IMR-90 (cell line): ENCODE measurements at places on chromosomes 3 and 15. TPM values are rescaled to one million over a fixed set of nuclear protein-coding genes. Genes with fewer than 3 reads are reported as not detected.

DNA sequence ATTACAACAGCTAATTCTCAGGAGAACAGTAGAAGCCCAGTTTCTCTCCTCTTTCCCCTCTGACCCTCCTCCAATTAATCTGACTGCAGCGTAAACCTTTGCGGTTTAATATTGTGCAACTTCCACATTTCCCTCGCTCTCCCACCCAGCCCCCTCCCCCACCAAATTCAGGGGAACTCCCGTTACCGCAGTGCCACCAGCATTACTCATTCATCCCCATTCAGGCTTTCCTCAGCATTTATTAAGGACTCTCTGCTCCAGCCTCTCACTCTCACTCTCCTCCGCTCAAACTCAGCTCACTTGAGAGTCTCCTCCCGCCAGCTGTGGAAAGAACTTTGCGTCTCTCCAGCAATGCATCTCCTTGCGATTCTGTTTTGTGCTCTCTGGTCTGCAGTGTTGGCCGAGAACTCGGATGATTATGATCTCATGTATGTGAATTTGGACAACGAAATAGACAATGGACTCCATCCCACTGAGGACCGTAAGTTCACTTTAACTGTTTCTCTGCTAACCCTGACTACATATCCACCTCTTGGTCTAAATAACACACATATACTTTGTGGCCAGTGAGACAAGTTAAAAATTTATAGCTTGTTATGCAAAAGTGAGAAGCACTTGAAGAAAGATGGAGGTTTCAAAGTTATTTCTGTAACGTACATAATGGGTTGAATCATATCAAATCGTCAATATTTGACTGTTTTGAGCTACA is at the start of gene PTX3:
PTX3 (plus strand) TSS at position 268 of the 709 bp plus-strand sequence; CDS start at position 352, 84 bp downstream.
- no peaks in the 10 kb centered on the region for H3K27me3 ChIP-seq
- H3K36me3 ChIP-seq, result no peaks in the 10 kb centered on the region
- DNase-seq, result peak; percentile 94
- H3K27ac ChIP-seq, result peak within 1 kb of the TSS; percentile 68
- peaks cover 5% of the 10 kb centered on the region; the same call in 1 of the 2 replicates for H3K4me1 ChIP-seq
- peak within 1 kb of the TSS; percentile 68 for H3K4me3 ChIP-seq

DNA sequence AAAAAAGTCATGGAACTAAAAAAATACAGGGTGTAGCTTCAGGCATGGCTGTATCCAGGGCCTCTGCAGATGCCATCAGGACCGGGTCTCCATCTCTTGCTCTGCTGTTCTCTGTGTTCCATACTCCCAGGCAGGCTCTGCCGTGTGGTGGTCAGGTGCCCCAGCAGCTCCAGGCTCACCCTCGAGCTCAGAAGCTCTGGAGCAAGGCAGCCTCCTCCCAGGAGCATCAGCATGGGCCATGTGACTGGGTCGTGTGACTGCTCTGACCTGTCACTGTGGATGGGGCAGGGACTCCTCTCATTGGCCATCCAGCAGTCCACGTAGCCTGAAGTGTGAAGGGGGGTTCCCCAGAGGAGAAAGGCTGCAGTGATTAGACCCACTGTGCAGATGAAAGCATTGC is 8.5 kb downstream of the FBLN2 start:
- peaks cover 6% of the 10 kb centered on the region; the same call in 1 of the 2 replicates for H3K27me3 ChIP-seq
- no peak overlapping the region for H3K4me3 ChIP-seq
- no peaks in the 10 kb centered on the region for H3K36me3 ChIP-seq
- H3K4me1 ChIP-seq, result no peaks in the 10 kb centered on the region

The WNT7A gene
- not detected in 2 replicates for total RNA-seq

GRCh38 chr3:42704136-42704841 is 1.7 kb upstream of the HHATL start:
- no peak for DNase-seq
- no peaks in the 10 kb centered on the region for H3K36me3 ChIP-seq
- H3K27me3 ChIP-seq, result peaks cover 47% of the 10 kb centered on the region
- H3K4me1 ChIP-seq, result no peaks in the 10 kb centered on the region
- H3K4me3 ChIP-seq, result no peak overlapping the region
- H3K27ac ChIP-seq, result no peak overlapping the region

DNA sequence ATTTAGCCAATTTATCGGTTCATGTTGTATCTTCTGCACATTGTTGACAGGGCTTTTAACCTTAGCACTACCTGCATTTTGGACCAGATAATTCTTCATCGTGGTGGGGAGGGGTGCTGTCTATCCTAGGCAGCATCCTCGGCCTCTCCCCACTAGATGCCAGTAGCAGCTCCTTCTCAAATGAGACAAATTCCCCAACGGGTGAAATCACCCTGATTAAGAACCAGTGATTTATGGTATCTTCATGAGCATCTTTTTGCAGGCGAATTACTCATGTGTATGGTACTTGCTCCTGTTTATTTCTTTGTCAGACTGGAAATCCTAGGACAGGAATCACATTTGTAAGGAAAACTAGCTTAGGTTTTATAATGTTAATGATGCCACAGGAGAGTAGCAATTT is 68.0 kb downstream of the C3orf70 start:
- no peaks in the 10 kb centered on the region for H3K27me3 ChIP-seq
- H3K27ac ChIP-seq, result no peak overlapping the region
- no peak overlapping the region for H3K4me3 ChIP-seq
- H3K4me1 ChIP-seq, result no peaks in the 10 kb centered on the region; the same call in 1 of the 2 replicates

DNA sequence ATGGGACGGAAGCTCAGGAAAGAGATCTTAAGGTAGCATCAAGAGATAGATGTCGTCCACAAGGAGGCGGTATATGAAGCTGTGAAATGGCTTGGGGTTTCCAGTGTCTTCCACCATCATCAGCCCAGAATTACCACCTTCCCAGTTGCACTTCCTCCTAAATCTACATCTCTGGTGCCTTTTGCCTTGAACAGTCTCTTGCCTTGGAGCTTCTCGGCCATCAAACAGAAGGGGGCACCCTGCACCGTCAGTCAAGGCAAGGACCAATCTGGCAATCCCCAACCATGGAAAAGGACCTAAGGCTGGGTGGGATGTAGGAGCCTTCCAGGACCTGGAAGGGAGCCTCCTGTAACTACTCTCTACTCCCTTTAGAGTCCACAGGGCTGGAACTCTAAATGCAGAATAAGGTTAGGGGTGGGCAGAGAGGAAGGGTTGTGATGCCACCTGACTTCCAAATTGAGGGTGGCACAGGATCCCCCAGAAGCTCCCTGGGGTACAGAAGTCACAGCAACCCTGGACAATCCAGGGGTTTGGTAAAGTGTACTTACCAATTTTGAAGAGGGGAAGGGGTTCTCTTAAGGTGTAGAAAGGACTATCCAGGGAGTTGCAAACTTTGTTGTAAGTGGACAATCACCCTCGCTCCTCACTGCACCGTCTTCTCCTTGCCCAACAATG is 1.0 kb upstream of the RYR3 start:
- peaks cover 33% of the 10 kb centered on the region for H3K27me3 ChIP-seq
- no peak for DNase-seq
- H3K4me3 ChIP-seq, result no peak overlapping the region
- no peak overlapping the region for H3K27ac ChIP-seq
- no peaks in the 10 kb centered on the region for H3K4me1 ChIP-seq
- no peaks in the 10 kb centered on the region for H3K36me3 ChIP-seq

- DNase-seq, result no peak
- peaks cover 2% of the 10 kb centered on the region for H3K27me3 ChIP-seq
- no peaks in the 10 kb centered on the region for H3K4me1 ChIP-seq
- H3K27ac ChIP-seq, result no peak overlapping the region
- H3K4me3 ChIP-seq, result no peak overlapping the region
- no peaks in the 10 kb centered on the region for H3K36me3 ChIP-seq
Measured at GRCh38 chr3:53729159-53729558, 117.1 kb downstream of the CHDH start.

The ZNF385D gene
- 0.18 and 0.28 TPM in 2 replicates for total RNA-seq

DNA sequence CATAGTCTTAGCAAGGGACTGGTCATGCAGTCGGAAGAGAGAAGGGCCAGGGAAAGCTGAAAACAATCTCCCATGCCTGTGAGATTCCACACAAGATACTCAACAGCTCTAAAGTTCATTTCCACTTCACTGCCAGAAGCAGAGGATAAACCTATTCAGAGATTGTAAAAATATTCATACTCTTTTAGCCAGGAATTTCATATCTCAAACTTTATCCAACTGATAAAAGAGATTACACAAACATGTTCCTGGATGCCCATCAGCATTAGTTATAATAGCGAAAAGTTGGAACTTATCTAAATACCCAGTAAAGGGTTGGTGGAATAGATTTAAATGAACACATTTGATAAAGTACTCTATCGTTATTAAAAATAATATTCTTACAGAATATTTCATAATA is 75.2 kb upstream of the ARHGEF3 start:
- no peak overlapping the region for H3K4me3 ChIP-seq
- DNase-seq, result no peak
- 0 out of 2 replicates have a peak, but pooled peaks cover 2% of the 10 kb centered on the region for H3K27me3 ChIP-seq
- H3K4me1 ChIP-seq, result 0 out of 2 replicates have a peak, but pooled peaks cover 2% of the 10 kb centered on the region
- H3K27ac ChIP-seq, result no peak overlapping the region

DNA sequence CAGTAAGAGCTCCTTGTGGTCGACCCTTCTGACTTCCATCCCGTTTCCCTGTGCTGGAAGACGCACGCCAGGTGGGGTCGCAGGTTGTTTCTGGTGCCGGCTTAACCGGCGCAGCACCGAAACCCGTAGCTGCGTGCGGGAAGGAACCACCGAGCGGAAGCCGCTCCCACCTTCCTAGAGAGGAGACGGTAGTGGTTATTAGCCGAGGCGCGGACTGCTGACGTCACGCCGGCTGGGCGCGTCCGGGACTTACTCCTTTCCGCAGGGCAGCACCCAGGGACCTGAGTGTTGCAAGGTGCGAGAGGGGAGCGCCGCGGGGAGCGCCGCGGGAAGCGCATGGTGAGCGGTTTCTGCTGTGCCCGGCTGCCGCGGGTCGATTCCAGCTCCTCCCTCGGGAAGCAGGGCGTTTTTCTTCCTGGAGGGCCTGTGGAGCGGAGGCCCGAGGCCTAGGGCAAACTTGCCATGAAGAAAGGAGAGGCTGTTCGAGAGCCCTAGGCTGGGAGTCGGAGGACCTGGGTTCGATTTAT is at the start of gene ZNF501:
ZNF501 (plus strand) TSS at position 252 of the 527 bp plus-strand sequence. CDS start 4,787 bp downstream, outside the sequence.
- H3K4me1 ChIP-seq, result no peaks in the 10 kb centered on the region
- peak within 1 kb of the TSS; percentile 68 for H3K27ac ChIP-seq
- peak within 1 kb of the TSS; percentile 91 for H3K4me3 ChIP-seq
- H3K27me3 ChIP-seq, result no peaks in the 10 kb centered on the region
- H3K36me3 ChIP-seq, result peaks cover 8% of the 10 kb centered on the region

DNA sequence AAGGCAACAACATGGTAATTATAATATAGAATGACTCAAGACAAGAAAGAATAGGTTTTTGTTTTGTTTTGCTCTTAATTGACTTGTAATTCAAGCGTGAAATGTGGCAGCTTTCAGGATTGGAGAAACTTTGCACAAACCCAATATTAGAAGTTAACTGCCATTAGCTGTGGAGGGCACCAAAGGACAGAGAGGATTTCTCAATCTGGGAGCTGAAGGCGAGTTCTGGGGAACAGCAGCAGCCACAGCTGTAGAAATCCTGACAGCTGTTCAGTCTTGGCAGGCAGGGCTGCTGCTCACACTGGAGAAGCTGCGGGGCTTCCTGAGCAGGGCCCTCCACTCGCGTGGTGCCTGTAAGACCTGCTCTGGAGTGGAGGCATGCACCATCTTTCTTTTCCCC is 182.2 kb upstream of the IL12A start:
- no peaks in the 10 kb centered on the region for H3K27me3 ChIP-seq
- H3K4me3 ChIP-seq, result no peak overlapping the region
- H3K4me1 ChIP-seq, result peaks cover 16% of the 10 kb centered on the region
- H3K36me3 ChIP-seq, result no peaks in the 10 kb centered on the region
- no peak overlapping the region for H3K27ac ChIP-seq

DNA sequence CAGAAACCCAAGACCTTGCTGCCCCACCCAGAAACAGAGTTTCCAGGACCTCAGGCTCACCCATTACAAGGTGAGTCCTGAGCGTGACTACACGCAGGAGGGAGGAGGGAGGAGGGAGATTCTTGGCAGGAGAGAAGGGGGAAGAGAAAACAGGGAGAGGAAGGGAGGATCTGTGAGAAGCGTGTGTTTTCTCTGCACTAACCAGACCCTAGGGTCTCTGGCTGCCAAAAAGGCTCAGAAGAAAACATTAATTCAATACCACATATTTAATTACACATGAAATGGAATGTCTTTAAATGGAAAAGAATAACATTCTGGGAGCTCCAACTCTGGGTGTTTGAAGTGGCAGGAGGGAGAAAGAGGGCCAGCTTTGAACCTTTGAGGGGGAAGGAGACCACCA is 309.0 kb downstream of the NTRK3 start:
- no peaks in the 10 kb centered on the region for H3K4me1 ChIP-seq
- no peak overlapping the region for H3K4me3 ChIP-seq
- H3K27ac ChIP-seq, result no peak overlapping the region
- no peak for DNase-seq
- no peaks in the 10 kb centered on the region for H3K36me3 ChIP-seq
- no peaks in the 10 kb centered on the region for H3K27me3 ChIP-seq

GRCh38 chr3:174821477-174821876 is 37.7 kb upstream of the NAALADL2 start:
- H3K36me3 ChIP-seq, result no peaks in the 10 kb centered on the region
- no peaks in the 10 kb centered on the region for H3K27me3 ChIP-seq
- no peak overlapping the region for H3K27ac ChIP-seq
- peak; percentile 59 for DNase-seq
- no peak overlapping the region for H3K4me3 ChIP-seq

DNA sequence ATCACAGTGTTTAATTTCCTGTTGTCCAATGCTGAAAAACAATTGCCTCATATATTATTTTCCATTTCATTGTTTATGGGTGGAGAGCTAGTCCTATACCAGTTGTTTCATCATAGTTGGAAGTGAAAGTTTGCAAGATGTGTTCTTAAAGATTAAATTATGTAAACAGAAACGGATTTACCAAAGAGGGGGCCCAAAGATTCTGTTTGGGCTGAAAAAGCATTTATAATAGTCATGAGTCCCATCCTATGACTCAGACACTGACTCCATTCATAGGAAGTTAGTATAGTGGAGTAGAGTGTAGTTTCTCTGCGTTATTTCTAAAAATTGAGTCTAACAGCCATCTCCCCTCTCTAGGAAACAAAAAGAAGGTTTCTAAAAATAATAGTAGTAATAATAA is 24.3 kb downstream of the NFKBIZ start:
- no peak overlapping the region for H3K4me3 ChIP-seq
- H3K27me3 ChIP-seq, result no peaks in the 10 kb centered on the region
- H3K36me3 ChIP-seq, result no peaks in the 10 kb centered on the region

DNA sequence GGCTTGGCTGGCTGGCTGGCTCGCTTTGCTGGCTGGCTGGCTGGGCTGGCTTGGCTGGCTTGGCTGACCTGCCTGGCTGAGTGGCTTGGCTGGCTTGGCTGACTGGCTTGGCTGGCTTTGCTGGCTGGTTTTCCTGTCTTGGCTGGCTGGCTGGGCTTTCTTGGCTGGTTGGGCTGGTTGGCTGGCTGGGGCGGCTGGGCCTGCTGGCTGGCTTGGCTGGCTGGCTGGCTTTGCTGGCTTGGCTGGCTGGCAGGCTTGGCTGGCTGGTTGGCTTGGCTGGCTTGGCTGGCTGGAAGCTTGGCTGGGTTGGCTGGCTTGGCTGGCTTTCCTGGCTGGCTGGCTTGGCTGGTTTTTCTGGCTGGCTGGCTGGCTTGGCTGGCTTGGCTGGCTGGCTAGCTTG is 435.6 kb downstream of the GOLGA6L6 start:
- DNase-seq, result no peak
- no peak overlapping the region for H3K4me3 ChIP-seq

The XIRP1 gene
- total RNA-seq, result under 0.01 TPM in 2 replicates
